ENCODE measurements at places on chromosomes 5 and 9.

- DNase-seq: no peak
Measured at GRCh38 chr9:91949946-91950664, at the start of gene ROR2. Gene ROR2 (minus strand): TSS chr9:91950228.

DNA sequence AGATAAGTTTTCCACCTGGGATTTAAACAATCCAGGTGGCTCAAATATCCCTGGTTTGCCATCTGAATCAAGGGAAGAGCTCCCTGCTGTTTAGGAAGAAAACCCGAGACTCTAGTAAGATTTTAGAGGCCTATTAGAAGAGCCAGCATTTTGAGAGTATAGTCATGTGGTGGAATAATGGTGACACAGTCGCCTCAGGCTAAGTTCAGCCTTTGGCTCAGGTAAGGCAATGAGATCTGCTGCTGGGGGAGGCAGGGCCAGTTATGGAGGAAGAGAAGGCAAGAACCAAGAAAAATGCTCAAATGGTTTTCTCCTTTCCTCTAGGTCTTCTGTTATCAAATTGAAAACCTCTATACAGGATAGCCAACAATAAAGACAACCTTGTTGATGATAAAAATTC is 16.2 kb downstream of the RAD1 start:
- DNase-seq: no peak

DNA sequence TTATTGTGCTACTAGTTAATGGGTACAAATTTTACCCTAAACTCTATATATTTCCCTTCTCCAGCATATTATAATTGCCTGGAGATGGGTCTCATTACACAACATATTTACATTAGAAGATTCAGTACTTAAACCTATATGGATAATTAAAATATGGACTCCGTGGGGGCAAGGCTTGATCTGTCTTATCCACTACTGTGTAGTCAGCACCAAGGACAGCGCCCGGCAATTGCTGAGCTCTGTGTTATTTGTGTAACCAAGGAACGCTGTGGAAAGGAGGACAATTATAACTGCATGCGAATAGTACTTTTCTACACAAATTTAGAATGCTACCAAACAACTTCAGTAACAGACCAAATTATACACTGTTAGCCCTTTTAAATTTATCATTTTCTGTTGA is 77.7 kb downstream of the DNAH5 start:
- DNase-seq: no peak

DNA sequence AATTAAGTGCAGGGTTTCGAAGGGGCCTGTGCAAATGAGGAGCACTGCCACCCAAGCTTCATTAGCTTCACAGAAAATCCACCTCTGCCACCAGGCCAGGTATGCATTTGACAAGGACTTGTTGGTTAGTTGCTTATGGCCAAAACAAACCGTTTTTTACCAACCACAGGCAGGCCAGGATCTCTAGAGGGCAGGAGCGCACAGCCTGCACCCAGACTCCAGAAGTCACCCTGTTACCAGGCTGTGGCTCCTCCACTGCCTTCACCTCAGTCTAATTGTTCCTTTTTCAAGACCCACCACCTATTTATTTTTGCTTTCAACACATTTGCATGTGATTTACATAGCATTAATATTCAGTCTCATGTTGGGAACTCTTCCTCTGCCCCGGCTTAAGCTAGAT is 78.3 kb upstream of the HSPA9 start:
- DNase-seq: no peak

DNA sequence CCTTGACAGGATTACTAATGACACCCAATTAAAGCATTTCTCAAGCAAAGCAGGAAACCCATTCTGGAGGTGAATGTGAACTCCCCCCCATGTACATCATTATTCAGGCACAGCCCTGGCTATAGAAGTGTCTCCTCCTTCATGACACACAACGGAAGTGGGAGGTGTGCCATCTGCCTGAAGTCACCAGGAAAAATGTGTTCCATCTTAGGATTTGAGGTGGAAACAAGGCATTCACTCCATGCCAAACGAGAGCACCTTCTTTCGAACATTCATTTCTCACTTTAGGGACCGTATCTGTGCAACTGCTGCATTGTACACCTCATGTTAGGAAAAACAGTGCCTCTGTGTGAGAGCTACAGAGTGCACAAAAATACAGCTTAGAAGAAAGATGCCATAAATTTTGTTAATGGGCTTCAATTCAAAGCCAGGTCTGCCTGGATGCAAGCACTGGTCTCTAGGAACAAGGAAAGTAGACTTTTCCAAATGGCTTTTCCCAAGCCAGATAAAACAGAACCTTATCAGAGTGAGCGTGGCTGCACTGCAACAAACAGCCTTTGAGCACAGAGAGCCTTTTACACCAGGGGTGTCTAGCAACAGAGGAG is 19.4 kb downstream of the GOLM1 start:
- DNase-seq: no peak

- DNase-seq: no peak
Measured at GRCh38 chr9:87698069-87698809, 27.7 kb upstream of the CTSL start.

DNA sequence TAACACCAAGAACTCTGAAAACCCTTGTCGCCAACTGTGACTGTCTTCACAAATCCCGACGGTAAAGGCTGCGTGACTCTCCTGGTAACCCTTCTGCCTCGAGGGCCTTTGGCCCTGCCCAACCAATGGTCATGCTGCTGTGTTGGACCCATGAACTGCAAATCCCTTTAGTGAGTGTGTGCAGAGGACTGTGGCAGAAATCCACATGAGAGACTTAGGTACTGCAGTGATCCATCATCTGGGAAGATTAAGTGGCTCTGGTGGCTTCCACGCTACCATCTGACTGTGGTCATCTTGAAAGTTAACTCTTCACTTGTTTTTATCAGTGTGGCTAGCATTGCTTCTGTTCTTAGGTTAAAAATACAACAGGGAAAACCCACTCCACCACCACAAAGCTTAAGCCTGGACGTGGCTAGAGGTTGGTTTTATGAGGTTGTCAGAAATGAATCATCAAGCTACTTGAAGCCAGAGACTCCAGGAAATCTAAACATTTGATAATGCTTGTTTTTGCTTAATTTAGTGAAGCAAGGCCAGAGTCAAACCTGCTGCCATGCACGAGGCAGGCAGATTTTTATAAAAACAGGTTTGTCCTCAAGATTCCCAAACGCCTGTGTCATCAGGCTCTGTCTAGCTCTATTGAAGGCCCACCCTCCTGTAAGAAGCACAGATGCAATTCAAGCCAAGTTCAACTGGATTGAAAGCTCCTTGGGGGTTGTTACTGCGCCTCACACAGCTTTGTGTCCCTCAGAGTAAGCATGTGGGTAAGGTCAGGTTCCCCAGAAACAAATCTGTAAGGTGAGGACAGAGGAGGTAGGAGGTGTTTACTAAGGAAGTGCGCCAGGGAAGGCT is 52.7 kb upstream of the ERCC6L2 start:
- DNase-seq: no peak

- no peak for DNase-seq
Measured at GRCh38 chr5:24314106-24314505, 330.7 kb downstream of the CDH10 start.

DNA sequence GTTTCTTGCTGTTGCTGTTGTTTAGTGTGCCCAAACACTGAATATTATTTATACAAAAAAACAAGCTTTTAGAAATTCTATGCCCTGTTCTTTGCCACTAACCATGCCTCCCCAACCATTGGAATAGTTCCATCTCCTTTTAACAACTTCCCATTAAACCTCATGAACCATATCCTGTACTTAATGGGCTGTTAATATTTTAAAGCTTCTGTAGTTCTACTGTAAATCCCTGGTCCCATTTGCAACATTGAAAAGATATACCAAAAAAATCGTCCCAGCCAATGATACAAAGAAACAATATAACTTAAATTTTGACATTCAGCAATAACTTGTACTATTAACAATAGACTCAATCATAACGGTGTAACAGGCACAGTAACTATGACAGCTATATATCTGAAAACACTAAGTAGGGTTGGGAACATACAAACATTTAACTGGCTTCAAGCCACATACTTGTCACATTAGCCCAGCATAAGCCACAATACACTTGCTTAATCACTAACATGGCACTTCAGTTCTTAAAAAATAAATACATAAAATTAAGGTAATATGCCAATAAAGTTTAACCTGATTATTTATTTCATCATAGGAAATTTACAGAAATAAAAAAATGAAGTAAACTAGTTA is 86.1 kb downstream of the ADAMTS6 start:
- DNase-seq: no peak

DNA sequence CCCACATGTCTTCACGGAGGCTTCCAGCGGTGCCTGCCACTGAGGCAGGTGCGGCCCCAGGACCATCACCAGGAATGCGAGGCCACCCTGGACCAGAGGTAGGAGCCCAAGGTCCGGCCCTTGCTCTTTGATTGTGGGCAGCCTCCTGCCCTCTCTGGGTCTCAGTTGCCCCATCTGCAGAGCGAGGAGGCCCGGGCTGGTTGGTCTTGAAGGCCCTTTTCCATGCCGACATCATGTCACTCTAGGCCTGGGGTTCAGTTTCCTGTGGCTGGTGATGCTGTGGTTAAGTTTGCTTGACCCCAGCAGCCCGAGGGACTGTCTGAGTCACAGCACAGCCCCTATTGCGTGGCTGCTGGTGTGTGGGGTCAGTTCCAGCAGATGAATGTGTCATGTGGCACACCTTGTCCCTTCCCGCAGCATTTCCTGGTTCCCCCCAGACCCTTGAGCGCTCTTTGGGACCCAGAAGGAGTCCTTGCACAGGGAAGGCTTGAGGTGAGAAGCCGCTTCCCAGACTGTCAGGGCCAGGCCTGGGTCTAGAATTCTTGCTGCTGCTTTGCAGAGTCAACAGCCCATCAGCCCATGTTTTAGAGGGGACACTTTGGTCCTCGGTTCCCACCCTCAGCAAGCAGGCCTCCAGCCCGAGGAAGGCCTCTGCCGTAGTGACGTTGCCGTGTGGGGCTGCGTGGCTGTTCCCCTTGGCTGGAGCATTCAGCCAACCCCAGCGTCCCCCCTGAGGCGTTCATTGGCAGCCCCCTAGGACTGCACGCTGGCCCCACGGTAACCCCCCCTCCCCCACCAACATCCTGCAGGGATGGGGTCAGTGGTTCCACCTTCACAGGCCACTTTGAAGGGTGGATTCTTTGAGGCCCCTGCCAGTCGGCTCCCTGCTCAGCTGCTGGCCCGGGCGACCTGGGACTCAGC is 31.0 kb upstream of the HMCN2 start:
- DNase-seq: no peak

DNA sequence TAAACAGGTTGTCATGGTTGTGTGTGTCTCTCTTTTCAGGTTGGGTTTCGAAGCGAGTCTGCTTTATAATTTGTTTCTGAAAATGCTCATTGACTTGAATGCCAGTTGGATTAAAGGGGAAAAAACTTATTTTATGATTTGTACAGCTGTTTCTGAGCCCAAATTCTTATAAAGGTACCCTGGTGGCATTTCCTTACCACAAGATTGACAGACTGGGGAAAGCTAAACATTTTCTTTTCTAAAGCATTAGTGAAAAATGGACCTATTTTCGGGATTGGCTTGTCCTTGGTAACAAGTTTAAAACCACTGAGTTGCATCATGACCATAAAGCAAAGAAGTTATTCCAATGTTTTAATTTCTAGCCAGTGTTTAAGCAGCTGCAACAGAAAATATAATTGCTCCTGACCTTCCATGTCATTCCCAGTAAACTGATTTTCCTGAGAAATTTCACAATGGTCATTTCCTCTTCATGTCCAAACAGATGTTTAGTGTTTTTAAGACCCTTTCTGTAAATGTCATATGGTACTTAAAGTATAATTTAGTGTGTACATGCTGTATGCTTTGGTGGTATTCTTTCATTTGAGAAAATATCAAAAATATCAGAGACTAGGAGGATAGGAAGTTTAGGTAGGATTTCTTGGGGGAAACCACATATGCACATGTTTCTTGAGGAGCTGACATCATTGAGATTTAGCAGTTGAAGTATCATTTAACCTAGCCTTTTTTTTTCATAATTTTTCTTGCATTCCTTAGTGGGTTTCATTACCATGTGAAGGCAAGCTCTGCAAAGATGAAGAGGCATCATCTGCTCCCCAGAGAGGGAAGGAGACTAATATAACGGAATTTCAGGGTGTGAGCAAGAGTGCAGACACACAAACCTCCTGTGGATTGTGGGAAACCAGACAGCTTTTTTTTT is 667.1 kb upstream of the RGMB start:
- DNase-seq: no peak

DNA sequence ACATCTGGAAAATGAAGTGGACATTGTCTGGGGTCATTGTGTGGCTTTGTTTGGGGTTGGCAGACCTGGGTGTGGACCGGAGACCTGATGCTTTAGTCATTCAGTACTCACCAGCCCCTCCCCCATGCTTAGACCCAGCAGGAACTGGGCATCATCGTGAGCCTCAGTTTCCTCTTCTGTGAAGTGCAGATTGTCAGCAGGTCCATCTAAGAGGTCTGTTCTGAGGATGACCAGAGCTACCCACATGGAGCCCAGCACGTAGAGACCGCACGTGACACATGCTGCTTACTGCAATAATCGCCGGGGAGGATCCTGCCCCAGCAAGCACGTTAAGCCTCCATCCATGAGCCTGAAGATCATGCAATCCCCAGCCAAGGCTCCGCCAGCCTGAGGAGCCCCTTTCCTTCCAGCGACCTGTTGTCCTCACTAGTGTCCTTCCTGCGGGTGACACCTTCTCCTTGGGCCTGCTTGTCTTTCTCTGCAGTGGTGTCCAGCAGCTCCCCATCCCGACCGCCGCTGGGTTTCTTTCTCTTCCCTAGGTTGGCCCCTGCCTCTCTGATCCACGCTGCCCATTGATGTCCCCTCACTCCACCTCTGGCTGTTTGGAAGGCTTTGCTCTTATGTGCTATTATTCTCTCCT is 26.7 kb upstream of the IRX4 start:
- no peak for DNase-seq

GRCh38 chr9:135332979-135333748 is 146.4 kb upstream of the PPP1R26 start:
- DNase-seq: no peak

DNA sequence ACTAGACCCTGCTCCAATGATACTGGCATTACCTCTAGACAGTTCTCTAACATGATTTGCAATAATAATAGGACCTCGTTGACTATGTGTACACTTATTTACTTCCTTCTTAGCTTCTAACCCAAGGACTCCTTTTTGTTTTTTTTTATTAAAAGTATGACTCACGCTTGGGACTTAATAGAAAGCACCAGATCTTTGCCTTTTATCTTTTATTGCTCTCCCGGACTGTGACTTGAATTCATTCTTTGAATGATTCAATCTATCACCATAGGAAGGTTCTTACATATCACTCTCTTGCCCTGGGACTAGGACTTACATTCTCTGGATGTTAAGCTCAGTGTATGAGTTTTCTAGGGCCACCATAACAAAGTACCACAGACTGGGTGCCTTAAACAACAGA is 9.0 kb downstream of the C9 start:
- no peak for DNase-seq

GRCh38 chr5:169701910-169702451 is 64.9 kb downstream of the DOCK2 start:
- DNase-seq: no peak

DNA sequence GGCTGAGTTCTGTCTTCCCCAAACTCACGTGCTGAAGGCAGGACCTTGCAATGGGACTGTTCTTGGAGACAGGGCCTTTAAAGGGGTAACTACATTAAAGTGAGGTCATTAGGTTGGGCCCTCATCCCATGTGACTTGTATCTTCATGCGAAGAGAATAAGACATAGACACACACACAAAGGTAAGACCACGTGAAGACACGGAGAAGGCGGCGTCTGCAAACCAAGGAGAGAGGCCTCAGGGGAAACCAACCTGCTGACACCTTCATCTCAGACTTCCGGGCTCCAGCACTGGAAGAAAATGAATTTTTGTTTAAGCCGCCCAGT is 50.7 kb upstream of the KCNMB1 start:
- no peak for DNase-seq

All from stimulated activated CD4-positive, alpha-beta T cell treated with anti-CD3 and anti-CD28 coated beads, Interleukin-15, amount 100 ng/mL, for 1 hour (primary cell).